ENCODE measurements at places on chromosomes 5 and 9.

DNA sequence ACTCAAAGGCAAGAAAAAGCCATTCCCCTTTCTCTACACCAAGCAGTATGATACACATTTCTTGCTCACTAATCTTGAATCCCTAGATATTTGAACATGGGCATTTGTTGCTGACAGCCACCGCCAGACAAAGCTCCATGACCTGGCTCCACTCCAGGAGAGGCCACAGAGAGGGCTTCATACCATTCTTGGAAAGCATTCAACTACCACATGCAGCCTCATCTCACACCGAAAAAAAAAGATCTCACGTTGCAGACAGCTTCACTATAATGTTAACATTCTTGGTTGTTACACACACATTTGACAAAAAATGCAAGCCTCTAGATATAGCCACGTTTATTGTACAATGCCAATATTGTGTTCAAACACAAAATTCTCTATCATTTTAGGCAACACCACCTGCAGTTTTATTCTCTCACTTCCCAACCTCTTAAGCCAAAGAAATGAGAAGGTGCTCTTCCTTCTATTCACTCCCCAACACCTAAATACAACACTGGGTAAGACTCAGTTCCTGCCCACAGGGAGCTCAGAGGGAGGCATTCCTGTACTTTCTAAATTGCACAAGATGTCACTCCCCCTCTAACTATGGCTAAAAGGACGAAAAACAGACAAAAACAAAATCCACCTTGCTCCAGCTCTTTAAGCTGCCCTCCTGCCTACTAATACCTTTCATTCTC lies 222.4 kb downstream of the TSSK1B start:
- peak; percentile 36 for DNase-seq

GRCh38 chr5:120735076-120735475 lies 271.0 kb downstream of the PRR16 start:
- DNase-seq, result no peak

DNA sequence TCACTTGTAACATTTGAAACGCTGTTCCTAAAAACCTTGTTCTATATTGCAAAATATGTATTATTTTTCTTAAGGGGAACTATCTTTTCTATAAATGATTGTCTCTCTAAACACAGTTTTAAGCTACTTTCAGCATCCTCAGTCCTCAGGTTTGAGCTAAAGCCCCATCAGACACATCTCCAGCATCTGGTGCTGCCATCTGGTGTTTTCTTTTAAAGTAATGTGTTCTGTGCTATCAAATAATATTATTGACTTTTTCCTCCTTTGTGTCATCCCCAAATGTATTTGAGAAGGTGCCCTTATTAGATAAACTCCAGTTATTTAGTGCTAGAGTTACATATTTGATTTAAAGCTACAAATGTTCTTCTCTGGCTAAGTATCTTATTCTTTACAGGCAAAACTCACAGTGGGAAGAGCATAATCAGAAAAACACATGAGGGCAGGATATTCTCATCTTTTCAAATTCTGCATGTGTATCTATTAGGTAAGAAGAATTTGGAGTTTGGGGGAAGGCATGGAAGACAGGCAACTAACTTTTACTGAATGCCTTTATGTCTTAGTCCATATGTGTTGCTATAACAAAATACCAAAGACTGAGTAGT lies 27.5 kb downstream of the ZNF474 start:
- peak; percentile 21 for DNase-seq

GRCh38 chr9:114655689-114656088 lies 1.9 kb downstream of the TEX53 start:
- no peak for DNase-seq

- no peak for DNase-seq
Observed at GRCh38 chr9:70406434-70406862, 8.0 kb downstream of the KLF9 start.

DNA sequence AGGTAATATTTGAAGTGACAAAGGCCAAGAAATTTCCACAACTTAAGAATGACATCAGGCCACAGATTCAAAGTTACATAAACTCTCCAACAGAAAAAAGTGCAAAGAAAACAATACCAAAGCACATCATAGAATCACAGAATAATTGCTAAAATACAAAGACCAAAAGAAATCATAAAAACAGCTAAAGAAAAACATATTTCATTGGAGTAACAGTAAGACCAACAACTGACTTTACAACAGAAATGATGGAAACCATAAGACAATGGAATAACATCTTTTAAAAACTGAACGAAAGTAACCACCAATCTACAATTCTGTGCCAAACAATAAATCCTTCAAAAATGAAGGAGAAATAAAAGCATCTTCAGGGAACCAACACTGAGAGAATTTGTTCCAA lies 38.3 kb downstream of the ZDHHC21 start:
- DNase-seq, result peak; percentile 3

- peak; percentile 61 for DNase-seq
Observed at GRCh38 chr5:132272311-132273210, 15.1 kb downstream of the PDLIM4 start.

Data from SW480 (cell line).